ENCODE measurements at places on chromosomes 6 and 20. TPM values are rescaled to one million over a fixed set of nuclear protein-coding genes. Genes with fewer than 3 reads are reported as not detected.

- peak overlapping the region; percentile 89 for H3K27ac ChIP-seq
- DNase-seq = peak; percentile 76
- H3K36me3 ChIP-seq = no peaks in the 10 kb centered on the region
- peaks cover 67% of the 10 kb centered on the region for H3K4me1 ChIP-seq
These were observed 243.5 kb upstream of the PREP start for GRCh38 chr6:105646391-105646867.

GRCh38 chr6:56043761-56044160 lies 168.4 kb upstream of the BMP5 start:
- DNase-seq = no peak
- H3K27me3 ChIP-seq = no peaks in the 10 kb centered on the region
- H3K27ac ChIP-seq = no peak overlapping the region
- no peaks in the 10 kb centered on the region for H3K36me3 ChIP-seq

DNA sequence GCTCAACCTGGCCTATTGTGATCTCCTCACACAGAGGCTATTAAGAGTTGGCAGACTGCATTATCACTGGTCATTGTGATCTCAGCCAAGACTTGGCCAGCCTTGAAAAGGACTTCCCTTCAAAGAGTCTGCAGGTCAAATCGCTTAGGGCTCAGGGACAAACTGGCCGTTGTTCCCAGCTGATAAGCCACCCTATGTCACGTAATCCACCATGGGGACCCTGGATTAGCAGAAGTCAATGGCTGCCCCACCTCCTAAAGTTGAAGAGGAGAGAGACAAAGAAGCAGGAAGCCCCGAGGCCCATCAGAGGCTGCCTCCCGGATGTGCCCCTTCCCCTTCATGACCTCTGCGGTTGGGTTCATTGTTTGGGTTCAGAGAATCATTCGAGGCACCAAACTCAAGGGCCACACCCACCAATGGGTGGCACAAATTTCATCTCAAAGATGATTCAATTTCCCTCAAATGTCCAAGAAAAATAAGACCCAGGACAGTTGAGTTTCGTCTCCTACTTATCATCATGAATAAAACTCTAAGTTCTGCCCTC lies 56.6 kb downstream of the BPIFB1 start:
- DNase-seq = no peak
- peaks cover 2% of the 10 kb centered on the region for H3K27me3 ChIP-seq
- no peak overlapping the region for H3K4me3 ChIP-seq
- H3K36me3 ChIP-seq = no peaks in the 10 kb centered on the region
- H3K4me1 ChIP-seq = no peaks in the 10 kb centered on the region
- no peak overlapping the region for H3K27ac ChIP-seq

DNA sequence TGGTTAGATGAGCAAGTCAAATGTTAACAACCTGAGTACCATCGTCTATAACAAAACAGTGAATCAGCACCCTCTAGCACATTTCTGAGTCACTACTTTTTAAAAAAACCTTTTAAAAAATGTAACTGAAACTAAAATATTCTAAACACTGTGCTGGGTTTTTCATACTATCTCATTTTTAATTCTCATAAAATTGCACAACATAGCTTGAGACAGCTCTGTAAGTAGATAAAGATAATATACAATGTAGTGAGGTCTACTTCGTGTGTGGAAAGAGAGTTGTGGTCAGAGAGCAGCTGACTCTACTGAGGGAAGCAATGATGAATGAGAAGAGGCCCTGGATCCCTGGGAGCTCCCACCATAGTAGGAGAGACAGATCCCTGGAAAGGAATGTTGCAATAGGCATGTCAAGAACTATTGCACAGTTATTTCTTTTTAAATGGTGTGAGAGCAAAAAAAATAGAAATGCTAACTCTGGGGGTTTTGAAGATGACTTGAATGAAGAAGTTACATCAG lies 13.6 kb upstream of the CALHM6 start:
- H3K27ac ChIP-seq = no peak overlapping the region
- no peaks in the 10 kb centered on the region for H3K36me3 ChIP-seq
- H3K4me3 ChIP-seq = no peak overlapping the region
- peaks cover 6% of the 10 kb centered on the region for H3K27me3 ChIP-seq
- DNase-seq = no peak

DNA sequence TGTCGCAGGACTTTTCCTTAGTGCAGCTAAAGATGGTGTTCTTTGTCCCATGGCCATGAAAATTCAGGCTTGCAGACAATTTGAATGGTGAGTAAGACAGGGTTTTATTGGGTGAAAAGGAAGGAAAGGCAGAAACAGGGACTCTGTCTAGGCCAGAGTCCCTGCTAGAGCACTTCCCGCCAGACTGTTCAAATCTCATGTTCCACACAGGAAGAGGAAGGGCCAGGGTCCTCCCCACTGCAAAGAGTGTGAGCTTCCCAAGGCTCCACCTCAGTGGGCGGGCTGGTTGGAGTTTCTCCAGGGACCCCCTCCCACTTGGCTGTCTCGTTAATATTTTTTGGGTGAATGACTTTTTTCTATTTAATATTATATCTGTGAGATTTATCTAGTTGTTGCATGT lies 29.0 kb downstream of the COL19A1 start:
- no peaks in the 10 kb centered on the region for H3K4me1 ChIP-seq
- H3K27ac ChIP-seq = no peak overlapping the region
- H3K27me3 ChIP-seq = peaks cover 2% of the 10 kb centered on the region
- H3K4me3 ChIP-seq = no peak overlapping the region

- H3K27me3 ChIP-seq = peaks cover 9% of the 10 kb centered on the region
- H3K4me1 ChIP-seq = no peaks in the 10 kb centered on the region
- no peaks in the 10 kb centered on the region for H3K36me3 ChIP-seq
These were observed 184.2 kb downstream of the ANKRD60 start for GRCh38 chr20:58044286-58044685.

DNA sequence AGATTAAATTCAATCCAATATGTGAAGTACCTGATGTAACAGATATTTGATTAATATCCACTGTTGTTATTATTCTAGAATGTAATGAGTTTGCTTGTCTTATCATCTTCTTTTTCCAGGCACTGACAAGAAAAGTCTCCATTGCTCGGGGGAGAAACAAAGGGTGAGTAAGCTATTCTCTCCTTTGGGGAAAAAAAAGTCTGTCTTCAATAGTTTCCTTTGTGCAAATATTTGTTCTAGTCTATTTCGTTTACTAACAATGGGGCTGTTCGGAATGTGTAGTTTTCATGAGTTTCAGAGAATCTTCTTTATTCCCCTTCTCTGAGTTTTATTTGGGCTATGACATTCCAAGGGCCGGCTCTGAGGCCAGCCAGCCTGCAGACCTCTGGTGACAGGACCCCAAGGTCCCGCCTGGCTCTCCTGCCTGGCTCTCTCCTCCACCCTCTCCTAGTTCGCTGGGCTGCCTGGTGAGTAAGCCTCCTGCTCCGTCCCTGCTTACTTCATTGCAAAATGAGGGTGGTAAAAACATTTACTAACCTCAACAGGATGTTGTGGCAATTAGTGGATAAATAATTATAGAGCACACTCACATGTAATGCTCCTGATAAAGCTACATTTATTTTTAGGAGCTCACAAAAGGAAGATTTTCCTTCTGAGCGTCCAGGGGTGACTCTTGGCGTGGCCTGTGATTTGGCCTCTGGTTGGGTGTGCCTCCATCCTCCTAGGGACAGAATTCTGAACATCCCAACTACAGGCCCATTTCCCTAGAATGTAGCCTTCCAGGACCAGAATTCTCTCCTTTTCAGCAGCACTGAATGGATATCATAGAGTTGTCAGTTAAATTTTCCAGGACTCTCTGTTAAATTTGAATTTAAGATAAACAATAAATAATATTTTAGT lies 43.1 kb upstream of the SNX9 start:
- H3K27ac ChIP-seq = no peak overlapping the region
- H3K36me3 ChIP-seq = no peaks in the 10 kb centered on the region
- DNase-seq = no peak
- peaks cover 6% of the 10 kb centered on the region for H3K27me3 ChIP-seq
- H3K4me1 ChIP-seq = no peaks in the 10 kb centered on the region
- no peak overlapping the region for H3K4me3 ChIP-seq

- DNase-seq = no peak
- peaks cover 7% of the 10 kb centered on the region for H3K27me3 ChIP-seq
- H3K4me1 ChIP-seq = no peaks in the 10 kb centered on the region
- H3K27ac ChIP-seq = no peak overlapping the region
- H3K36me3 ChIP-seq = no peaks in the 10 kb centered on the region
- H3K4me3 ChIP-seq = no peak overlapping the region
These were observed 395.3 kb downstream of the CD109 start for GRCh38 chr6:74091136-74091793.

GRCh38 chr20:52484438-52484837 lies 292.9 kb upstream of the ZFP64 start:
- no peak overlapping the region for H3K27ac ChIP-seq
- no peak overlapping the region for H3K4me3 ChIP-seq
- H3K27me3 ChIP-seq = no peaks in the 10 kb centered on the region
- H3K36me3 ChIP-seq = no peaks in the 10 kb centered on the region
- no peak for DNase-seq
- no peaks in the 10 kb centered on the region for H3K4me1 ChIP-seq

- H3K27me3 ChIP-seq = no peaks in the 10 kb centered on the region
- peak overlapping the region; percentile 100 for H3K27ac ChIP-seq
- peaks cover 34% of the 10 kb centered on the region for H3K36me3 ChIP-seq
- peak overlapping the region; percentile 85 for H3K4me3 ChIP-seq
These were observed 764 bp downstream of the ZNF292 start for GRCh38 chr6:87155842-87156815.

DNA sequence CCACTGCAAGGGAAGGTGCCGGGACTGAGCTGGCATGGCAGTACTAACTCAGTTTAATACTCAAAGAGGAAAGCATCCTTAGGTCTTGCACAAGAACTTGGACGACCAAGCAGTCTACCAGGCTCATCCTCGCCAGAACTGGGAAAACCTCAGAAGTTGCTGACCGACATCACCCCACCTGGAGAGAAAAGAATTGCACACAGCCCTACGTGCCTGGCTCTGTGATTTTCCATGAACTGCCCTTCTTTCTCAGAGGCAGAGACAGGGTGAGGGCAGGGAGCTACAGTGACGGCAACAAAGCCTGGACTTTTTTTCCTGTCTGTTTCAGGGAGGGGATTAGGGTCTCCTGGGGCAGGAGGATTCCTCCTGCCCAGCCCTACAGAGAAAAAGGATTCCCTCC lies 8.0 kb downstream of the JAG1 start:
- no peaks in the 10 kb centered on the region for H3K4me1 ChIP-seq
- no peak overlapping the region for H3K4me3 ChIP-seq
- H3K27me3 ChIP-seq = peaks cover 34% of the 10 kb centered on the region
- no peaks in the 10 kb centered on the region for H3K36me3 ChIP-seq
- DNase-seq = no peak

DNA sequence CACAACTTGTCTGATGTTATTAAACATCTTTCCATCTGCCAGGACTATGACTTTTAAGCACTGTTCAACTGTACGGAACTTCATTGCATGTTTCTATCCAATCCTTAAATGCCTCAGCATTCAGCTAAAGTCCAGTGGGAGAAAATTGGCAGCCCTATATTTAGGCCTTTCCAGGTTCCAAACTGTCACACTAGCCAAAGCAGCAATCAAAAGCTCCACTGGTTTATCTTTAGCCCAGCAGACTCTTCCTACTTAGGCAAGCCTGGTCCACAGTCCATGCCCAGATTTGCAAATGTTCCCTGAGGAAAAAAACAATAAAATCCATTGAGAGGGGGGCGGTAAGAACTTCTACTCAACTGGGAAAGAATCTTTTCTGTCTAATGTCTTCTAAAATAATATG lies 349.1 kb upstream of the GJE1 start:
- H3K27me3 ChIP-seq = no peaks in the 10 kb centered on the region
- no peaks in the 10 kb centered on the region for H3K4me1 ChIP-seq
- no peaks in the 10 kb centered on the region for H3K36me3 ChIP-seq
- H3K4me3 ChIP-seq = no peak overlapping the region

GRCh38 chr6:43798688-43799444 lies 28.9 kb downstream of the VEGFA start:
- H3K36me3 ChIP-seq = no peaks in the 10 kb centered on the region
- peaks cover 4% of the 10 kb centered on the region for H3K4me1 ChIP-seq
- no peak overlapping the region for H3K4me3 ChIP-seq
- H3K27me3 ChIP-seq = no peaks in the 10 kb centered on the region
- H3K27ac ChIP-seq = peak overlapping the region; percentile 1

GRCh38 chr6:33088258-33088930 lies 12.6 kb downstream of the HLA-DPB1 start:
- DNase-seq = no peak
- no peak overlapping the region for H3K4me3 ChIP-seq
- no peaks in the 10 kb centered on the region for H3K27me3 ChIP-seq
- H3K36me3 ChIP-seq = no peaks in the 10 kb centered on the region

GRCh38 chr6:81451787-81452186 lies 300.7 kb downstream of the TENT5A start:
- DNase-seq = no peak
- no peaks in the 10 kb centered on the region for H3K36me3 ChIP-seq
- H3K27ac ChIP-seq = no peak overlapping the region
- no peak overlapping the region for H3K4me3 ChIP-seq
- no peaks in the 10 kb centered on the region for H3K27me3 ChIP-seq

DNA sequence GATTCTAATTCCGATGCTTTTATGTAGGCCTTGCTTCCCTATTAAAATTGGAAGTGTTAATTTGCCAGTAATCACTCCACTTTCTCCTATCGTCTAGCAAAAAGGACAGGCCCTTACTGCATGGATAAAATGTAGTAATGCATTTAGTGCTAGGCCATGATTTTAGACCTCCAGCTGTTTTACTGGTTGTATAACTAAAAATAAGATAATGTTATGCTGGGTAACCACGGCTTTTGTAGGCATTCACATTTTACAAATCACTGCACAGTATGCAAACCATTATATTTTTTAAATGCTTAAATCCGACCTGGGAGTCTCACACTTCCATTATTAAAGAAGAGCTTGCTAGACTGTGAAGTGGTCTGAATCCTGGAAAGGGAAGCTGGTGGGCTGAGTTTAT lies 179.5 kb downstream of the TFAP2A start:
- no peak overlapping the region for H3K4me3 ChIP-seq
- no peaks in the 10 kb centered on the region for H3K27me3 ChIP-seq
- no peak for DNase-seq
- H3K36me3 ChIP-seq = no peaks in the 10 kb centered on the region

C6orf15 gene
- not detected for total RNA-seq

MROH8 gene
- 3.1 TPM for total RNA-seq

B3GAT2 gene
- not detected for total RNA-seq

SLC17A2 gene
- total RNA-seq = not detected

SPATS1 gene
- not detected for total RNA-seq

TAAR1 gene
- not detected for total RNA-seq
